ENCODE measurements at places on chromosomes 6 and 20.

DNA sequence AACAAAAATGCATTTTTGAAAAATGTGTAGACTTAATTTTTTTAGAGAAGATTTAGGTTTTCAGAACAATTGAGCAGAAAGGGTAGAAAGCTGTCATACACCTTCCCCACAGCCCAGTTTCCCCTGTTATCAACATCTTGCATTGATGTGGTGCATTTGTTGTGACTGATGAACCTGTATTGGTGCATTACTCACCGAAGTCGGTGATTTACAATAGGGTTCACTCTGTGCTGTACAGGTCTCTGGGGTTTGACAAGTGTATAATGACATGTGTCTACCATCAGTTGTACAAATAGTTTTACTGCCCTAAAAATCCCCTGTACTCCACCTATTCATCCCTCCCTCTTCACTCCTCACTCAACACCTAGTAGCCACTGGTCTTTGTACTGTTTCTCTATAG is 23.8 kb upstream of the ADIG start:
- no peak for DNase-seq

DNA sequence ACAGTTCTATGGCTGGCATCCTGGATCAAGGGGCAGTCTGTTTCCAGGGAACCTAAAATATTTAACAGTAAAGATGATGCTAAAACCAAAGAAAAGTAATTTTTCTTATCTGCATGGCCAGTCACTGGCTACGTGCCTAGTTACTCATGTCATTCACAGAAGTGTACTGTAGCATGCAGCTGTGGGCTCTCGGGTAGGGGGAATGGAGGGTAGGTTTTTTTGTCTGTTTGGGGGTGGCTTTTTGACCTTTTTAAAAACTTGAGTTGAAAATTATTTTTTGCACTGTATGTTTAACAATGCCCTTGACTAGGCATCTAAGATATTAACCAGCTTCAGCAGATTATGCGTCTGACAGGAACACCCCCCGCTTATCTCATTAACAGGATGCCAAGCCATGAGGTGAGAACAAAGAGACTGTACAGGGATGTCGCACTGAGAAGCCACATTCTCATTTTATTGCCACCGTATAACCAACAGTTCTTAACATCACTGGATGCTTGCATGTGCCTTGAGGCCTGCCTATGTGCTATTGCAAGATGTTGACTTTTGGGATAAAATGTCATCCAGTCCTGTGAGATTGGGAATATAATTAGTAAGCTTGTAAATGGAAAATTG is 30.3 kb upstream of the MAPK13 start:
- no peak for DNase-seq

GRCh38 chr20:62979876-62980373 is 26.8 kb downstream of the BHLHE23 start:
- DNase-seq, result no peak

DNA sequence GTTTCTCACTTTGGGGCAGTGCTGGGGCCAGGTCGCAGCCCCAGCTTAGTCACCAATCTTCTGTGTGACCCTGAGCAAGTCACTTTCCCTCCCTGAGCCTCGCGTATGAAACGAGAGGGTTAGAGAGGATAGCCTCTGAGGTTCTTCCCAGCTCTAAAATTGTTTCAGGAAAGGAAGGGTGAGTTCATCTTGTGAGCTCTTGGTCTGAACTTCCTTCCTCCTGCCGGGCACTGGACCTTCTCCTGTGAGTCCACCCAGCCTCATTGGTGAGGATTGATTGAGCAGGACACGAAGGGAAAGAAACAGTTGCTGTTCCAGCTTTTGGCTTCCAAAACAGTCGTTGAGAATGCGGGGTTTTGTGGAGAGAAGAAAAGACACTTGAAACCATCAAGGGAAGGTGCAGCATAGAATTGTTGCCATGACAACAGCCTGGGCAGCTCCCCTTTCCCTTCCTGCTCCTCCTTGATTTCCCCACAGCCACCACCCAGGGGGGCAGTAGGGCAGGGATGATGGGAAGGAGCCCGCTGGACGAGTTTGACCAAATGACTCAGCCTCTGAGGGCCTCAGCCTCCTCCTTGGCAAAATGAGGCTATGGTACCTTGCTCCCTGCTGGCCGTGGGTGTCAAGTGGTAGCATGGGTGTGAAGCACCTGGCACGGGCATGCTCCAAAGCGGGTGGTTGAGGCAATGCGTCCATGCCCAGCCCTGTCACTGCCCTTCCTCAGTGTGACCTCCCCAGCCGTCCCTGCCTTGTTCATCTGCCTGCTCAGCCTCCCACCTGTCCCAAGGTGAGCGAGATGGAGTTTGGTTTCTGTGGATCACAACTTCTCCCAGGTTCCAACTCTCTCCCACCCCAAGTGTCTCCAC is 107.8 kb downstream of the CDC5L start:
- DNase-seq, result no peak

DNA sequence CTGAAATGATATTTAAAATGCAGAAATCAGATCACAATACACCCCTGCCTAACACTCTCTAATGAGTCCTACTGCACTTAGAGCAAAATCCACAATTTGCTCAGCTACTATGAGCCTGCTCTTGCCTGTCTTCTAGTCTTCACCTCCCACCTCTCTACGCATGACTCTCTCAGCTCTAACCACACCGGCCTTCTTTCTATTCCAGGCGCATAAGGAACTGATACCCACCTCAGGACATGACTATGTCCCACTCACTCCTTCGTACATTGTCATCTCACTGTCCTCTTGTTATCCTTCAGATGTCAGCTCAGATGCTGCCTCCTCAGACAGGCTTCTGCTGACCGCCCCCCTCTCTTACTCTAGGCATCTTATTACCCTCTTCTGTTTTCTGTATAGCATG is 201.0 kb upstream of the FLRT3 start:
- DNase-seq, result no peak

DNA sequence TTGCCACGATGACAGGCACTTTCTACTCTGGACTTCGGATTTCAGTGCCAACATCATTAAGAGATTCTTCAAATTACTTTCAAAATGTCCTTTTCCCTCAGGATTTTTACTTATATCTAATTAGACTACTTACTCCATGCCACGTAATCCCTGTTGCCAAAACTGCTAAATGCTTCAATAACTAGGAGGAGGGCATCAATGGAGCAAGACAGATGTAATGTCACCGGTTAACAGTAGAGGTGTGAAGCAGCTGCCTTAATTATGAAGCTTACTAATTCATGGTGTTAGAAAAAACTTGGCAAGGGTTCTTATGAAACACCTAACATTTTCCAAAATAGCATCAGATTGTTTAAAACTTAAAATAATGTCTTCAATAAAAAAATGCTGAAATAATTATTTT is 111.2 kb upstream of the SIM1 start:
- DNase-seq, result no peak

GRCh38 chr6:67888546-67888885 is 746.6 kb upstream of the ADGRB3 start:
- DNase-seq, result no peak

GRCh38 chr20:45301824-45302271 is 4.8 kb upstream of the RBPJL start:
- no peak for DNase-seq

DNA sequence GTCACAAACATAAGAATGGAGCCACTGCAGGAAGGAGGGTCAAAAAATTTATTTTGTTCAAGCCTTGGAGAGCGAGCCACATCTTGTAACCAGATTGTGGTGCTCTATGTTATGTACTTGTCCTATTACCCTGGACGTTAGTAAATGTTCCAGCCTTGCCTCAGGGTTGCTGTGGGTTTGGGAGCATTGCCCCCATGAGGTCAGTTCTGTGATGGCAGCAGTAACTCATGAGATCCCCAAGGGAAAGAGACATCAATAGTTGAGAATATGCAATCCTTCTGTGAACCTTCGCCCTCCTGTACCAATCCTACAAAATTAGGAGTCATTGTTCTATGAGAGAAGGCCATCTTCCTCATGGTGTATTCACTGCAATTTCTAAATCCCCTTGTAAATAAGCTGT is 16.4 kb upstream of the CFAP206 start:
- peak; percentile 27 for DNase-seq

- DNase-seq, result no peak
Observed at GRCh38 chr20:61850457-61850856, 215.2 kb downstream of the TAF4 start.

GRCh38 chr6:154736618-154737259 is 3.5 kb downstream of the SCAF8 start:
- DNase-seq, result no peak

GRCh38 chr6:6312901-6313441 is 7.5 kb downstream of the F13A1 start:
- no peak for DNase-seq

- no peak for DNase-seq
Observed at GRCh38 chr6:44667226-44667625, 279.7 kb downstream of the CDC5L start.

GRCh38 chr6:28794175-28795002 is 129.4 kb downstream of the TRIM27 start:
- DNase-seq, result no peak

- no peak for DNase-seq
Observed at GRCh38 chr20:61487997-61488371, 235.9 kb downstream of the CDH4 start.

- no peak for DNase-seq
Observed at GRCh38 chr6:164396071-164397047, 913.0 kb downstream of the C6orf118 start.

DNA sequence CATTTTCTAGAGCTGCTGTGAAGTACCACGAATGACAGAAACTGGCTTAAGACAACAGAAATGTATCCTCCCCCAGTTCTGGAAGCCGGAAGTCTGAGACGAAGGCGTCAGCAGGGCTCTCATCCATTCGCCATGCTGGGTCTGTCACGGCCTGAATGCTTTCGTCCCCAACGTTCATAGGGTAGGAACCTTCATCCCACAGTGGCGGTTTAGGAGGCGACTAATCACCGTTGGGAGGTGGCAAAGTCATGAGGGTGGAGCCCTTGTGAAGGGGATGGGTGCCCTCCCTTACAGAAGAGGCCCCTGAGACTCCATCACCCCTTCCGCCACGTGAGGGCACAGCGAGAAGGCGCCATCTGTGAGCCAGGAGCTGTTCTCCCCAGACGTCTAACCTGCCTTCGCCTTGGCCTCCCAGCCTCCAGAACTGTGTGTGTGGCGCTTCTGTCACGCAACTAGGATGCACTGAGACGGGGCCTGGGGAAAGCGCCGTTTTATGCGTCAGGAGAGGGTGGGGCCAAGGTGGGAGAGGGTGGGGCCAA is 250.3 kb downstream of the TTLL2 start:
- DNase-seq, result no peak

GRCh38 chr6:163617549-163617948 is 203.0 kb downstream of the QKI start:
- no peak for DNase-seq

DNA sequence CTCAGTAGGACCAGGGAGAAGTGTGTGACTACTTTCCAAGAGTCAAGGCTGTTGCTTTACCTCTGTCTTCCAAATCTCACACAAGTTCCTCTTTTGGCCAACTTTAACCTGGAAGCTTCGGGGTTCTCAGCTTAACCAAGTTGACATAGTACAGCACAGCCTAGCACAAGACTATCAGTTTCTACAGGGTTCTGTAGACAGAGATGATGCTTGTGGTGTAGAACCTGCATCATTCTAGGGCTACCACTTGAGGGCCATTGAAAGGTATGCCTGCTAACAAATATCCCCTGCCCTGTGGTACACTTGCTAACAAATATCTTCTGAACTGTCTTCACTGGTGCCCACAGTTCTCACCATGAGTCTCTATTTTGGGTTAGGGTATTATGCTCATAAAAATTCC is 62.0 kb upstream of the MAP3K7 start:
- no peak for DNase-seq

DNA sequence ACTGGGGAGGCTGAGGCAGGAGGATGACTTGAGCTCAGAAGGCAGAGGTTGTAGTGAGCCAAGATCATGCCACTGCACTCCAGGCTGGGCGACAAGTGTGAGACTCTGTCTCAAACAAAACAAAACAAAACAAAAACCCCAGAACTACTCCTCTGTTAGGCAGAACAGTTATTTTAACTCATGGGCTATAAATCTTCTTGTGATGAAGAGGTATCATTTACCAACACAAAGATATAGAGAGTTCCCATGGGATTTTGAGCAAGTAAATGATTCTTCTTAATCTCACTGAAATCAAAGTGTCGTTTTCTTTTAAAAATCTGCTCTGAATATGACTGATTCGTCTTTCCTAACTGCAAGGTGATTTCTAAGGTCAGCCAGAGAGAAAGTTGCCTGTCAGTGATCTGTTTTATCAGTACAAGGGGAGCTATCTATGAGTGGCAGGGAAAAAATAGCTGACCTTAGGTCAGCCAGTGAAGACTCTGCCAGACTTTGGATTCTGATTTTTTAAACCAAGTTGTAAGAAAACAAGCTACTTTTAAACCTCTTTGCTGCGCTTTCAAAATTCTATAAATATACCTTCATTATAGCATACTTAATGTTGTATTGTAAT is 3.8 kb upstream of the DSP start:
- no peak for DNase-seq

- no peak for DNase-seq
Observed at GRCh38 chr6:168305863-168306262, 13.7 kb downstream of the DACT2 start.

GRCh38 chr6:14002176-14002947 is 77.6 kb downstream of the RNF182 start:
- DNase-seq, result no peak

DNA sequence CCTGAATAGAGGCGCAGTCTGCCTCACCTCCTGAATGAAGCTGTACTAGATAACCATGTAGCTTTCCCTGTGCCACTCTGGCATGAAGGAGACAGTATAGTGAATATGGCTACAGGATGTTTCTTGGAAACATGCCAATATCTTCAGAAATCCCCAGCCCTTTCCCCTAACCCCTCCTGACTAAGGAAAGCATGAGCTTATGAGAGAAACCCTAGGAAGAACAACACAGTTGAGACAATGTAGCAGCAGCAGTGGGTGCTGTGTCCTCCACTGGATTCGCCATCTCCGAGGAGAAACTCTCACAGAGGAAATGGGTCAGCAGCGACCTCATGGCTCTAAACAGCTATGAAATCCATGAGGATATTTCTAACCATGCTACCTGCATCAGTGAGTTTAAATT is 6.7 kb downstream of the HLA-DQA1 start:
- DNase-seq, result no peak

- no peak for DNase-seq
Observed at GRCh38 chr6:155306958-155307357, 7.3 kb downstream of the TFB1M start.

GRCh38 chr6:137999815-138000214 is 107.4 kb downstream of the PERP start:
- no peak for DNase-seq

- DNase-seq, result no peak
Observed at GRCh38 chr6:105509506-105510331, 106.8 kb upstream of the PREP start.

DNA sequence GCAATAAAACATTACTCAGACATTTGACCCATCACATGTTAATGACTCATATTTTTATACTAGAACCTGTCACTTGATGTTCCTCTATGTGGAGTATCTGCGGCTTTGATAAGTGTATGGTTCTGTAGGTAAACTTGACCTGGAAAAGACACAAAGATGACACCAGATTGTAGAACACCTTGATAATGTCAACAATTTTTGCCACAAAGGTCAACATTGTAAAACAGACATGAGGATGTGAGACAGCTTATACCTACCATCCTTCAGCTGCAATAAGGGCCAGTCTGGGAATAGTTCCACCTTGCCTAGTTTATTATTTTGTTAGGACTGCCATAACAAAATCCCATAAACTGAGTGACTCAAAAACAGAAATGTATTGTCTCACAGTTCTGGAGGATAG is 202.4 kb downstream of the LMBRD1 start:
- no peak for DNase-seq
